ENCODE measurements at places on chromosomes 13 and 19. TPM values are rescaled to one million over a fixed set of nuclear protein-coding genes. Genes with fewer than 3 reads are reported as not detected.

The FKBP8 gene
- total RNA-seq, result 259 TPM

- no peak for DNase-seq
These were observed 329.6 kb downstream of the PCDH20 start for GRCh38 chr13:61086087-61086486.

The ZNF443 gene
- 2.5 TPM for total RNA-seq

The ARHGAP33 gene
- 9.1 TPM for total RNA-seq

GRCh38 chr19:50764409-50764808 lies 5.9 kb upstream of the GPR32 start:
- no peak for DNase-seq
